ENCODE measurements at places on chromosomes 4 and X.

- no peak for DNase-seq
Observed at GRCh38 chr4:39259571-39260330, 77.4 kb downstream of the WDR19 start.

GRCh38 chrX:30830326-30830943, 58.6 kb downstream of the TAB3 start:
- DNase-seq: no peak

DNA sequence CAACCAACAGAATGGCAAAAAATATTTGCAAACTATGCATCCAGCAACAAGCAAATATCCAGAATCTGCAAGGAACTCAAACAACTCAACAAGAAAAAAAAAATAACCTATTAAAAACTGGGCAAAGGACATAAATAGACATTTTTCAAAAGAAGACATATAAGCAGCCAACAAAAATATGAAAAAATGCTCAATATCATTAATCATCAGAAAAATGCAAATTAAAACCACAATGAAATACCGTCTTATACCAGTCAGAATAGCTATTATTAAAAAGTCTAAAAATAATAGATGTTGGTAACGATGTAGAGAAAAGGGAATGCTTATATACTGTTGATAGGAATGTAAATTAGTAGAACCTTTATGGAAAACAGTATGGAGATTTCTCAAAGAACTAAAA, 53.4 kb downstream of the WDR19 start:
- DNase-seq: no peak

- no peak for DNase-seq
Observed at GRCh38 chrX:11374570-11374969, 81.4 kb downstream of the AMELX start.

DNA sequence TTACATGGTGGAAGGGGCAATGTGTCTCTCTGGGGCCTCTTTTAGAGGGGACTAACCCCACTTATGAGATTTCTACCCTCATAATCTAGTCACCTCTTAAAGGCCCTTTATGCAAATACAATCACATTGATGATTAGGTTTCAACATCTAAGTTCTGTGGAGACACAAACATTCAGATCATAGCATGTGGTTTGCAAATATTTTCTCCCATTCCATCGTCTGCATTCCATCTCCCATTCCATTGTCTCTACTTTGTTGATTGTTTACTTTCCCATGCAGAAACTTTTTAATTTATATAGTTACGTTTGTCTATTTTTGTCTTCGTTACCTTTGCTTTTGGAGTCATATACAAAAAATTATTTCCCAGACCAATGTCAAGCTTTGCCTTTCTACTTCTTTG, 927.5 kb upstream of the INTU start:
- DNase-seq: no peak

DNA sequence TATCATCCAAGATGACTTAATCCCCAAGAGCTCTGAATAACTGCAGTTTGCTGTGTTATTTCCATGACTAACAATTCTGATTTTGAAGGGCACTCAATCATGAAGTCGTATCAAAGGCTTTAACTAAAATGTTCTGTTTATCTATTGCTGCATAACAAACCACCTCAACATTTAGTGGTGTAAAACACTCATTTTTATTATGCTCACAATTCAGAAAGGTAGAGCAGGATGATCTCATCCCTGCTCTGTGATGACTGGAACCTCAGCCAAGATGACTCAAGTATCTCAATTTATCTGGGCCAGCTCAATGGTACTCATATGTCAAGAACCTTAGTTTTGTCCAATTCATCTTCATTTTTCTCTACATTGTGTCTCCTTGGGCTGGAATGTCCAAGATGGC, 451.1 kb downstream of the PPARGC1A start:
- no peak for DNase-seq

- no peak for DNase-seq
Observed at GRCh38 chrX:124506066-124506465, 159.7 kb downstream of the SH2D1A start.

Measured in activated naive CD4-positive, alpha-beta T cell treated with Interleukin-2 at 50 U/mL for 16 hours (primary cell).